A549 (cell line): ENCODE measurements at places on chromosomes 3 and 15. TPM values are rescaled to one million over a fixed set of nuclear protein-coding genes. Genes with fewer than 3 reads are reported as not detected.

RAD18 gene
- polyA plus RNA-seq: 11.6 to 12.9 TPM (median 11.8 TPM) in 3 replicates

THSD4 gene
- 14.6 to 15.8 TPM (median 15.3 TPM) in 3 replicates for polyA plus RNA-seq

C3orf85 gene
- not detected in 3 replicates for polyA plus RNA-seq

SNURF gene
- 29.2 to 30.8 TPM (median 30.8 TPM) in 3 replicates for polyA plus RNA-seq

SLCO2A1 gene
- polyA plus RNA-seq: not detected in 3 replicates

CYP1A2 gene
- not detected in 3 replicates for polyA plus RNA-seq

DLG1 gene
- 26.4 to 29.6 TPM (median 27.0 TPM) in 3 replicates for polyA plus RNA-seq

TM6SF1 gene
- 0.08 to 0.12 TPM in 2 of 3 replicates, not detected in the other for polyA plus RNA-seq

SYNM gene
- 34.1 to 37.7 TPM (median 34.2 TPM) in 3 replicates for polyA plus RNA-seq

PIF1 gene
- polyA plus RNA-seq: 24.9 to 25.4 TPM (median 25.3 TPM) in 3 replicates
